Neuronal stem cell (in vitro differentiated cells): ENCODE measurements at places on chromosomes 12 and 14.

DNA sequence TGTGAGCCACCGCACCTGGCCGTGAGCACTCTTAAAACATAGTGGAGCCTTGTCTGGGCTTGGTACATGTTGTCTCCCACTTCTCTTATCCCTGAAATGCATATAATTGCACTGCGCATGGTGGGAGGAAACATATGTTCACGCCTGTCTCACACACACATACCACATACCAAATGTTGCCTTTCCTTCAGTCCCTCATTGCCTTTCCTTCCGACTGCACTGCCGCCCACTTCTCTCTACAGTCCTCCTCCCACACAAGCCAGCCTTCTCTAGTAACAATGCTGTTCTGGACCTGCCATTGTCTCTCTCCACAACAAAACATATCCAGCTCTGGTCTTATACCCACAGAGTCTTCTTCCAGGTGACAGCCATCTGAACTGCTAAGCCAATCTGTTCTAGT, 88.3 kb upstream of the PTHLH start:
- DNase-seq, result no peak
- no peak overlapping the region for H3K27ac ChIP-seq
- no peak overlapping the region for H3K4me3 ChIP-seq
- H3K4me1 ChIP-seq, result peaks cover 2% of the 10 kb centered on the region
- no peaks in the 10 kb centered on the region for H3K36me3 ChIP-seq

DNA sequence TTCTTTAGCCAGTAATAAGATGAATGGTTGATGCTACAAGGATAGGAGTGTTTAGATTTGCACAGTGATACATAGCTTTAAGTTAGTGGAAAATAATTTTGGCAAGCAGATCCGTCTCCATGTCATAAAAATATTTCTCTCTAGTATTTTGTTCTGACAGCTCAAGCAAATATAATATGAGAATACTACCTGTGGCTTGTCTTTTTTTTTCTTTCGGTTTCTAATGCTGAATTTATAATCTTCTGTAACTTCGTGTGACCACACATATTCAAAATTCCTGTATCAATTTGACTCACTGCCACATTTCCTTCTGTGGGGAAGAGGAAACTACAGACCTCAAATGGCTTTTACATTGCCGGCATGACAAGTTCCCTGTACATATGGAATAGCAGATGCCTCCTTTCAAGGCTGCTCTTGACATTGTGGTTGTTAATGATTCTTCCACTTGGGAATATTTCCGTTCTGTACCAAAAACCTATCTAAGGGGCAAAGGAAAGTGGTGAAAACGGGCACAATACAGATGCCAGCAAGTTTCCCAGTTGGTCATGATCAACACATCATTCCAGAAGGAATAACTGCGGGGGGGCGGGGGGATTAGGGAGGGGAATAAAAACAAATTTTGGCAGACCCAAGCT, 103.6 kb upstream of the CCDC91 start:
- no peak for DNase-seq
- no peaks in the 10 kb centered on the region for H3K27me3 ChIP-seq
- no peak overlapping the region for H3K27ac ChIP-seq
- no peak overlapping the region for H3K4me3 ChIP-seq
- no peaks in the 10 kb centered on the region for H3K36me3 ChIP-seq

GRCh38 chr14:92850492-92850891, 56.4 kb downstream of the GOLGA5 start:
- no peaks in the 10 kb centered on the region for H3K36me3 ChIP-seq
- no peak for DNase-seq
- H3K4me3 ChIP-seq, result no peak overlapping the region
- H3K27ac ChIP-seq, result no peak overlapping the region
- H3K4me1 ChIP-seq, result no peaks in the 10 kb centered on the region

DNA sequence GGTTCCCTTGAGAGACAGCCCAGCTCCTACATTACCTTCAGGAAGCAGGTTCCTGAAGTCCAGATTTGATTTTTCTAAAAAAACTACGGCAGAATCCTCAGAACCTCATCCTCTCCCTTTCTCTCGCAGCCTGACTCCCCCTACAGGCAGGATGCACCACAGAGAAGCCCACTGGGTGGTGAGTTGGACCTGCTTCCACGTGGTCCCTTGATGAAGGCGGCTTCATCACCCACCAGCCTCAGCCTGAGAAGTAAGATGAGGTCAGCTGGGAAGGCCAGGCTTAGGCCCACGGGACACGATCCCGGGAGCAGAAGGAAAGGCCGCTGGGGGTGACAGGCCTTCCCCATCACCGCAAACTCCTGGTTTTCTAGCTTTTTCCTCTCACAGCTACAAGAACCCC, 83.0 kb downstream of the ACTN1 start:
- no peak for DNase-seq
- no peaks in the 10 kb centered on the region for H3K4me1 ChIP-seq
- no peaks in the 10 kb centered on the region for H3K27me3 ChIP-seq
- H3K27ac ChIP-seq, result no peak overlapping the region

DNA sequence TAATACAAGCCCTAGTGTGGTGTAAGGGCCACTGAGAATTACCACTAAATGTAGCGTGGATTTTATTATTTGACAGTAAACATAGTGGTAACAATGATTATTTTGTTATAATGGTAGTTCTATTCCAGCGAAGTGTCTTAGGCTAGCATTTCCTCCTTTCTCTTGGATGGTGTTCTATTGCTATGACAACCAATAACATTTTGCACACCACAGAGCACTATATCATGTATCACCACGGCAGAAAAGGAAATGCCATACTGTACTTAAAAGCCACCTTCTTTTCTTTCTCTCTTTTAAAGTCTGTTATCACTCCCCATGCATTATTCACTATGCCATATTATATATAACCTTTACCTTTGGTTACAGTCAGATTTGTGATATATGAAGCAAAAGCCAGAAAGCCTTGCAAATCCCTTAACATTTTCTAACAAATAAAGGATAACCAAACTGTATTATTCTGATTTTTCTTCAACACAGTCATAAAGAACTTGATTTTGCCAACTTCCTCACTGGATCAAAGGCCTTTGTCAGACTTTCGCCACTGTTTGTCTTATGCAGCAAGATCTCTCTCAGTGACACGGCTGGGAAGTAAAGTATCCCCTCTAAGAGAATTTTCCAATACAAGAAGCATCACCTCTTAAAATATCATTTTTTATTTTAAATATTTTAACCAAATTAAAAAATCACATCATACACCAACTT, 195.8 kb downstream of the FOXN3 start:
- H3K27me3 ChIP-seq, result no peaks in the 10 kb centered on the region
- DNase-seq, result no peak
- H3K4me1 ChIP-seq, result peaks cover 2% of the 10 kb centered on the region

DNA sequence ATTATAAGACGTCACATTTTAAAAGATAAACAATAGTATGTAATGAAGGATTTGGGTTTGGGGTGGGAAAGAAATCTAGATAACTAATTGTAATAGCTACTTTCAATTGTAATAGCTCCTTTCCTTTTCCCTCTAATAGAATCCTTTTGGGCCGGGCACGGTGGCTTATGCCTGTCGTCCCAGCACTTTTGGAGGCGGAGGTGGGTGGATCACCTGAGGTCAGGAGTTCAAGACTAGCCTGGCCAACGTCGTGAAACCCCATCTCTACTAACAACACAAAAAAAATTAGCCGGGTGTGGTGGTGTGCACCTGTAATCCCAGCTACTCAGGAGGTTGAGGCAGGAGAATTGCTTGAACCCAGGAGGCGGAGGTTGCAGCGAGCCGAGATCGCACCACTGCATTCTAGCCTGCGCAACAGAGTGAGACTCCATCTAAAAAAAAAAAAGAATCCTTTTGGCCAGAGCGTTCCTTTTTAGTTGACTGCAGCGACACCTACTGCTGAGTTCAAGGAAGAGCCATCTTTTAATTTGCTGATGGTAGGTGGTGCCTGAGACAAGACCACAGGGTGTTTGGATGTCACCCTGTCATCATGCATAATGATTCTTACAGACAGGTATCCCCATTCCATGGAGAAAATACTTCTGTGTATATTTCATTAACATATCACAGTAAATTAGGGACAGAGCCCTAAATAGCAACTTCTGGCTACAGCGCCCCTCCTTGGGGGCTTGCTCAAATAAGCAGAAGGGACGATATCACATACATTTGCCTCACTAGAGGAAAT, 79.5 kb downstream of the ARMH4 start:
- DNase-seq, result peak; percentile 70
- H3K27ac ChIP-seq, result no peak overlapping the region
- no peaks in the 10 kb centered on the region for H3K4me1 ChIP-seq
- H3K36me3 ChIP-seq, result no peaks in the 10 kb centered on the region
- no peaks in the 10 kb centered on the region for H3K27me3 ChIP-seq
- no peak overlapping the region for H3K4me3 ChIP-seq

- no peaks in the 10 kb centered on the region for H3K36me3 ChIP-seq
- DNase-seq, result no peak
- H3K27me3 ChIP-seq, result no peaks in the 10 kb centered on the region
Measured at GRCh38 chr14:63770187-63770807, 42.4 kb upstream of the SGPP1 start.

DNA sequence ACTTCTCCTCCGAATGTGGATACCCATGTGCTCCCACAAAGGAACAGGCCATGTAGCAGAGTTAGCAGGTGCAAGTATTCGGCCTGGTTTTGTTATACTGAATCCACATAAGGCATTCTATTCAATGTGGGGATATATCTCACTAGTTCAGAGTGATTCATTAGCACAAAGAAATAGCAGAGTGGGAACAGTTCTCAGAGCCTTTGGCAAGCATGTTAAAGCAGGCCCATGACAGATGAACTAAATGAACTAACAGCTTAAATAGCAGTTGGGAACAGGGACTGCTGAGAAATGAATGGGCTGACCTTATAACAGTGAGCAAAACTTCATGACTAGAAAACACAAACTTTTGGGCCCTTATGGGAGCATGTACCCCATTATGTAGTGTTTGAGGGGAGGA, 352.0 kb downstream of the FLRT2 start:
- DNase-seq, result no peak
- no peaks in the 10 kb centered on the region for H3K27me3 ChIP-seq
- no peaks in the 10 kb centered on the region for H3K4me1 ChIP-seq

- H3K27ac ChIP-seq, result no peak overlapping the region
- no peak for DNase-seq
- H3K27me3 ChIP-seq, result no peaks in the 10 kb centered on the region
- H3K36me3 ChIP-seq, result no peaks in the 10 kb centered on the region
Measured at GRCh38 chr12:29053567-29053966, 95.5 kb upstream of the FAR2 start.

- DNase-seq, result no peak
- no peak overlapping the region for H3K27ac ChIP-seq
- H3K27me3 ChIP-seq, result no peaks in the 10 kb centered on the region
- no peaks in the 10 kb centered on the region for H3K36me3 ChIP-seq
Measured at GRCh38 chr12:49368240-49368600, 958 bp downstream of the SPATS2 start.

- no peak for DNase-seq
- H3K27me3 ChIP-seq, result no peaks in the 10 kb centered on the region
- H3K27ac ChIP-seq, result no peak overlapping the region
Measured at GRCh38 chr12:11980115-11980514, 90.6 kb upstream of the BCL2L14 start.

- peaks cover 7% of the 10 kb centered on the region for H3K4me1 ChIP-seq
- no peak overlapping the region for H3K27ac ChIP-seq
- H3K27me3 ChIP-seq, result no peaks in the 10 kb centered on the region
- H3K4me3 ChIP-seq, result no peak overlapping the region
- DNase-seq, result no peak
- no peaks in the 10 kb centered on the region for H3K36me3 ChIP-seq
Measured at GRCh38 chr14:49191380-49191779, 394.8 kb downstream of the RPS29 start.

GRCh38 chr12:110649341-110649847, 35.5 kb downstream of the TCTN1 start:
- H3K36me3 ChIP-seq, result peaks cover 34% of the 10 kb centered on the region
- DNase-seq, result no peak
- no peaks in the 10 kb centered on the region for H3K27me3 ChIP-seq

GRCh38 chr12:15052691-15053090, 79.8 kb downstream of the PDE6H start:
- H3K36me3 ChIP-seq, result no peaks in the 10 kb centered on the region
- H3K27ac ChIP-seq, result no peak overlapping the region
- H3K4me1 ChIP-seq, result no peaks in the 10 kb centered on the region
- no peak for DNase-seq
- H3K27me3 ChIP-seq, result no peaks in the 10 kb centered on the region

DNA sequence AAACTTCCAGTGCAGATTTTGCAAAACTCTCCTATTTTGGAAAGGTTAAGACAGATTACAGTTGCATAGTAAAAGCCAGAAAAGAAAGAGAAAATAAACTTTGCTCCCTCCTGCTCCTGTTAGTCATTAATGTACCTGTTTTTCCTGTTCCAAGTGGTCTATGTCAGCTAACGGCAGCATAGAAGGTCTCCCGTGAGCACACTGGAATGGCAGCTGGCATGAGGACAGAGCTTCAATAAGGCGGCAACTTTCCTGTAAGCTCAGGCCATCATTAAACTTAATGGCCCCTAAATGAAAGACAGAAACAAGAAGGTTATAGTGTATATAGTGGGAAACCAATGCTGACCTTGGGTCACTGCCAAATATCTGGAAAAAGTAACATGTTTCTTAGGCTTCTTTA, 16.0 kb downstream of the EIF2B2 start:
- no peak for DNase-seq
- no peak overlapping the region for H3K27ac ChIP-seq
- H3K36me3 ChIP-seq, result peaks cover 17% of the 10 kb centered on the region
- H3K4me1 ChIP-seq, result no peaks in the 10 kb centered on the region
- no peak overlapping the region for H3K4me3 ChIP-seq
